8988T (cell line): ENCODE measurements at places on chromosomes 1 and 21.

DNA sequence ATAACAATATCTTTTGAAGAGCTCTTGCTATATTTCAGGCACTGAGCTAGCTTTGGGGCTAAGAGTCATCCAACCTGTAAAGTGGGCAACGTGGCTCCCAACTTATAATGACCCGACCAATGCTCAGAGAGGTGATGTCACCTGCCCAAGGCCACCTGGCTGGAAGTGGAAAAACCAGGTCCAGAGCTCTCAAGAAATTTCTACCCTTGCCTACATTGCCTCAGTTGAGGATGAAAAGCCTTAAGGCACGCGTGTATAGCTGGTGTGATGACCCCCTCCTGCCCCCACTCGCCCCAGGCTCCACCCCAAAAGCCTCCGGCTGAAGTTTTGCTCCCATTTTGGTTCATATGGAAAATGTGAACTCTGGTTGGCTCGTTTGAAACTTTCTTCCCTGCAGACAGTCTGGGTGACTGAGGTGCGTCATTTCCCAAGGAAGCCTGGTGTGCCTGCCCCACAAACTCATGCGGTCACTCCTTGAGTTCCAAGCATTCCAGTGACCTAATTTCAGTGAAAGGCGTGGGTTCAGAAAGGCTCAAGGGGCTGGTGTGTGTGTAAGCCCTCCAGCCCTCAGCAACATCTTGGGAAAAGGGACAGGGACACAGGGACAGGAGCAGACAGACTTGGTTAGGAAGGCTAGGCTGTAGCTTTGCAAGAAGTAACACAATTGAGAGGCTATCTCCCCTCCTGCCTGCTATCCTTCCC is 20.5 kb downstream of the HTR1D start:
- no peak for DNase-seq

DNA sequence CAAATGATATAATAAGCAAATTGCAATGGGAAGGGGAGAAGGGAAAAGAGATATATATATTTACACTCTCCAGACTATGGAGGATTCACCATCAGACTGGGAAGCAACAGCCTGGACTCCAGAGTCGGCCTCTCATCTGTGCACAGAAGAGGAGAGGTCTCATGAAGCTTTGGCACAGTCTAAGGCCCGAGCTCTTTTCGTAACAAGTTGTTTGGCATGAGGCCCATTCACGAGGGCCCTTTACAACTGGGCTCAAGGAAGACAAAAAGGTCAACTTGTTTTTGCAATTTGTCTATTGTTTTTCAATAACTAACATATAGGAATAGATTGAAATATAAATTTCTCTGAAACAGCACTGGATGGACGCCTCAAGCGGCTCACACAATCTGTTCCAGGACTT is 66.7 kb upstream of the AJAP1 start:
- no peak for DNase-seq

DNA sequence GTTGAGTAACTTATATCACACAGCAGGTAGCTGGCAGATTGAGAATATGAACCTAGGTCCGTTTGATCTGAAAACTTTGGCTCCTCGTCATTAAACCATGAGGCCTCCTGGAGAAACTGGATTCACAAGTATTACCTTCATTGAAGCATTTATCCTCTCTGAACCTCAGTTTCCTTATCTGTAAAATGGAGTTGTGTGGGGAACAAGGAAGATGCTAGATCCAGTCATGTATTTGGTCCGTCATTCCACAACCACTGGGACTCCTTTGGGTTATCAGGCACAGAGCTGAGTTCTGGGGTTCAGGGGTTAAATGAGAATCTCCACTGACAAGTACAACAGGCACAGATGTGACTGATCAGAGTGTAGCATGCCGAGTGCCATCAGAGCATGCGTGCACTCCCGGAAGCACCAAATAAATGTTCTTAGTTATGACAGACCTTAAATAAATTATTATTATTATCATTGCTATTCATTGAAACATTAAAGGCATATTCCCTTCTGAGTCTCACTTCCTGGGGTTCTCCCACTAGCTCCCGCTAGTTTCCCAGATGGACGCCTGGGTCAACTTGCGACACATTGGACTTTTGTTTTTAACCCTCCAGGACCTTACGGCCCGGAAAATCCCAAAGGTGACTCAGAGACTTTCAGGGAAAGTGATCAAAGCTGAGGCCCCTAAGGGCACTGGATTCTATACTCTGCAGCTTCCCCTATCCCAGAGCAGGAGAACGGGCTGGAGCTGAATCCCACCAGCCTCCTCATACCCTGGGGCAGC is 130.6 kb downstream of the PLPP3 start:
- DNase-seq, result no peak

DNA sequence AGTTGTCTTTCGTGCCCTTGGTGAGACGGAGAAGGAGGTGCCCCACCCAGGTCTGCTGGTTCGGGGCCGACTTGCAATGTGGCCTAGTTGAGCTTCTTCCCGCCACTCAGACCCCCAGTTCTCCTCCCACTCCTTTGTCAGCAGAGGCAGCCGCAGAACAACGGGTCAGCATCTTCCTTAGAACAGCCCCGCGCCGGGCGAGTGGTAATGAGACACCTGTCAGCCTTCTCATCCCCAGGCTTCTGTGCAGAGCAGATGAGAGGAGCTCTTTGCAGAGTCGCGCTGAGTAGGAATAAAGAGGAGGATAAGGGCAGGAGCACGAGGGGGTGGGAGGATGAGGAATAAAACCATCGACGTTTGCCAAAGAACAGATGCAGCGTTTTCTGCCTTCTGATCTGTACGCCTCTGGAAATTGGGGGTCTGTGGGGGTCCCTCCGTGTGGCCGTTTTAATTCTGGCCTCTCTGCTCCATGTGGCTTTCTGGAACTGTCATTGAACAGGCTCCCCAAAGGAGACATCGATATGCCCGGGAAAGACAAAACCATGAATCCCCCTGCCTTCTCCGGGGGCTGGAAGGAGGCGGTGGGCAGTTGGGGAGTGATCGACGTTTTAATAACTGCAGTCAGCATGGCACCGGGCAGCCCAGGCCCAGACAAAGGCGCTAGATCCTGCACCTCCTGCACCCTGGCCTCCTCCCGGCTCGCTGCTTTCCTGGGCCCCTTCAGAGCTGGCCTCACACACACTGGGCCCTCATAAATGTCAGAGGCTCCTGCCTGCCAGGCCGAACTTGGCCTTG is 27.5 kb upstream of the IGSF21 start:
- no peak for DNase-seq

- DNase-seq, result no peak
Measured at GRCh38 chr21:46054451-46054881, 43.4 kb upstream of the COL6A2 start.

GRCh38 chr1:161989786-161990185 is 33.9 kb downstream of the OLFML2B start:
- DNase-seq, result no peak

- DNase-seq, result no peak
Measured at GRCh38 chr1:17798011-17798410, 42.9 kb downstream of the ACTL8 start.
